CD4-positive, alpha-beta T cell treated with Interleukin-6 at 100 ng/mL for 8 hours (primary cell): ENCODE measurements at places on chromosomes 2 and 18.

- no peak for DNase-seq
These were observed 156.5 kb downstream of the PTGR3 start for GRCh38 chr18:75052475-75052874.

GRCh38 chr2:130368786-130369185 is 12.9 kb downstream of the PTPN18 start:
- DNase-seq = no peak

GRCh38 chr2:46854260-46854659 is 61.3 kb downstream of the MCFD2 start:
- DNase-seq = no peak

- no peak for DNase-seq
These were observed 566.8 kb downstream of the EPHA4 start for GRCh38 chr2:221005338-221005737.

- DNase-seq = no peak
These were observed 659.0 kb upstream of the CDH7 start for GRCh38 chr18:65091744-65092329.

GRCh38 chr2:2656115-2657011 is 325.3 kb upstream of the MYT1L start:
- DNase-seq = no peak

DNA sequence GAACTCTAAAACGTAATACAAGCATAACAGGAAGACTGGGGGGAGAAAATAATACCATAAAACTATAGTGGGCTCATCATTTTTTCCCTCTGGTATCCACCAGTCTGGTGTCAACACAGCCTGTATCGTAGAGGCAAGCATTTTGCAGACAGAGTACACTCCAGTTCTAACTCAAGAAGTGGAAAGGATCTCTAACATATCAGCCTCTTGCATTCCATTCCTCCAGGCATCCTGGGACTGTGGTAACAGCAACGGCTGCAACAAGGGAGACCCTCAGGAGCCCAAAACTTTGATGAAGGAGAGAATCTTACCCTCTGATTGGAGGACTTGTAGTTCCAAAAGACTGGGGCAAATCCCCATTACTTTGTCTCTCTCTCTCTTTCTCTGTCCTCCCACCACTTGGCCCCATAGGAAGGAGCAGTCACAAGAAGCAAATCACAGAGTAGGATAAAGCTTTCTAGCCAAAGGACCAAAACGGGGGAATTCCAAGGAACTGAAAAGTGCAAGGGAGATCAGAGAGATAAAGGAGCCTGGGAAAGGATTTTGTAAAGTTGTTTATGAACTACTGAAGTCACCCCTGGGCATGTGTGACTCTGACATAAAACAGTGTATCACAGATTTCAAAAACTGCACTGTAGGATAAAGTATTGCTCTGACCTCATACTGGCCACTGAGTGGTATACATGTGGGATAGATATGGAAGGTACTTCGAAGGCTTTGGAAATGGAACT is 11.9 kb downstream of the FRZB start:
- no peak for DNase-seq

DNA sequence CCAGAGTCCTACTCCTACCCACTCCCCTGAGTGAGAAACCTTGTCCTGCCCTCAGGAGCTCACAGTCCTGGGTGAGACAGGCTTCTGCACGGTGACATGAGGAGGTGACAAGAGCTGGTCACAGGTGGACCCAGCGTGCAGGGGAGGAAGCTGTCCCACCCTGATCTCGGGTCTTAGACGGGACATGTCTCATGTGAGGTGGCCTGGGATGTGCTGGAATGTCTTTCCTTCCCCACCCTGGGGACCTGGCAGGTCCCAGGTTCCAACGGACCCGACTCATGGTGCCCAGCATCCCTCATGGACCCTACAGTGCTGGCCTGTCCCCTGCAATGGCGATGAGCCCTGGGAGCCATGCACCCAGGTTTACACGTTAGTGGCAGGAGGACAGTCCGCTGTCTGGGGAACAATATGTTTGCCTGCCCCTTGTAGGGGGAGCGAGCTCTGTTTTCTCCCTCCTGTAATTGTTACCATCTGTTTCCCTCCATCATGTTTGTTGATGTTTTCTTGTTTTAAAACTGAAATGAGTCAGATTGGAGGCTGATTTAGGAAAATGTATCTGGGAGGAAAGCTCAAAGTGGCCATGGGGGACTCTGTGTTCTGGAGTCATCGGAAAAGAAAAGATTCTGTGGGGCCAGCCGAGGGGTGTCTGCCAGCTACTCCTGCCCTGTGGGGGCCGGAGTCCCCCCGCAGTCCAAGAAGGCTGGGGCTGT is 238.1 kb downstream of the KLHL29 start:
- no peak for DNase-seq

DNA sequence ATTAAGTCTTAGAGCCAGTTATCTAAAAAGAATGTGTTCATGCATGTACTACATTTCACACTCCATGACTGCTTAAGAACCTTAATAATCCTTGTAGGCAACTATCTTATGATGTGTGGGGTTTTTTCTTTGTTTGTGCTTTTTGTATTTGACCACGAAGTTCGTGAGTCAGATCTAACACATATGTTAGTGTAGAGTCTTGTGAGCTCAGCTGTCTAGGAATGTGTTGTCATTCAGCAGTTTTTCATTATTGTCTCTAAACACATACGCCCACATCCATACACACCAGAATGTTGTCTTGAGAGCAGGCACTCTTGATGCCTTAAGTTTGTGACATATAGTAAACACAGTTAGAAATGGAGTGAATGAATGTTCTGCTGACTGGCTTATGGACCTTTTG is 38.4 kb downstream of the CAB39 start:
- DNase-seq = peak; percentile 5

DNA sequence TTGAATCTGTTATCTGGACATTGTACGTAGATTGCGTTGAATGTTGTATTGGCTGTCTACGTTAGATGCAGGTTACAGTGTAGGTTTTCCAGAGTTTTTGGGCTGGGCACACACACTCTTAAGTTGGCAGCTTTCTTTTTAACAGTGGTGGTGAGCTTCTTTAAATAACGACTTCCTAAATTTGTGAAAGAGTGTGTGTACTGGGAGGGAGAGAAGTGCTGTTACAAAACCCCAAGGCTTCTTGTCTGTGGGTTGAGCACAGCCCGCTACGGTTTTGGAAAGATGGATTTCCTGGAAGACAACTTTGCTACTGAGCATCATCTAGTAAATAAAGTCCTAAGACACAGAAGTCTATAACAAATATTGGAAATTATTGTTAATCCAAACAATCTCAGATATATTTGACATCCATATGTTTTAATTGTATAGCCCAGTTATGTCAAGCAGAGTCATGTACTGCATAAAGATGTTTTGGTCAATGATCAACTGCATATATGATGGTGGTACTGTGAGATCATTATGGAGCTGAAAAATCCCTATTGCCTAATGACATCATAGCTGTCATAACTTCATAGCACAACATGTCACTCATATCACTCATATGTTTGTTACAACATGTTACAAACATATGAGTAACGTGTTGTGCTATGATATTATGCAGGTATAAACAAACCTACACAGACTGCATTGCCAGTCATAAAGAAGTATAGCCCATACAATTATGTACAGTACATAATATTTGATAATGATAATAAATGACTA is 7.9 kb upstream of the THUMPD2 start:
- no peak for DNase-seq

DNA sequence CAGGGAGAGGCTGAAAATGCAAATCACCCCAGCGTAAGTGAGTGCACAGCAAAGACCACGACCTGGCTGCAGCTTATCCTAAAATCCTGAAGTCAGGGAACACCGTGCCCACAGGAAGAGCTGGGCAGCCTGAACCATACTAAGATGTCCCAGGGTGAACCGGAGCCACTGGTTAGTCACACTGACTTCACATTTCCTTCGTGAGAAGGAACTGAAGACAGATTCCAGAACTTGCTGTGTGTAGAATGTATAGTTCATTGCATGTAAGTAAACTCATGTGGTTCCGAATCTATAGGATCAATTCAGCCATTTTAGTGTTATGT is 84.6 kb upstream of the NDUFV2 start:
- no peak for DNase-seq

DNA sequence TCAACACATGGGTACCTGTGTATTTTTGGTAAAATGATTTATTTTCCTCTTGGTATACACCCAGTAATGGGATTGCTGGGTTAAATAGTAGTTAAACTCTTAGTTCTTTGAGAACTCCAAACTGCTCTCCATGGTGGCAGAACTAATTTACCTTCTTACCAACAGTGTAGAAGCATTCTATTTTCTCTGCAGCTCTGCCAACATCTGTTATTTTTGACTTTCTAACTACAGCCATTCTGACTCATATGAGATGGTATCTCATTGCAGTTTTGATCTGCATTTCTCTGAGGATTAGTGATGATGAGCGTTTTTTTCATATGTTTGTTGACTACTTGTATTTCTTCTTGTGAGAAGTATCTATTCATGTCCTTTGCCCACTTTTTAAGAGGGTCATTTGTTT is 180.6 kb downstream of the FSIP2 start:
- no peak for DNase-seq

DNA sequence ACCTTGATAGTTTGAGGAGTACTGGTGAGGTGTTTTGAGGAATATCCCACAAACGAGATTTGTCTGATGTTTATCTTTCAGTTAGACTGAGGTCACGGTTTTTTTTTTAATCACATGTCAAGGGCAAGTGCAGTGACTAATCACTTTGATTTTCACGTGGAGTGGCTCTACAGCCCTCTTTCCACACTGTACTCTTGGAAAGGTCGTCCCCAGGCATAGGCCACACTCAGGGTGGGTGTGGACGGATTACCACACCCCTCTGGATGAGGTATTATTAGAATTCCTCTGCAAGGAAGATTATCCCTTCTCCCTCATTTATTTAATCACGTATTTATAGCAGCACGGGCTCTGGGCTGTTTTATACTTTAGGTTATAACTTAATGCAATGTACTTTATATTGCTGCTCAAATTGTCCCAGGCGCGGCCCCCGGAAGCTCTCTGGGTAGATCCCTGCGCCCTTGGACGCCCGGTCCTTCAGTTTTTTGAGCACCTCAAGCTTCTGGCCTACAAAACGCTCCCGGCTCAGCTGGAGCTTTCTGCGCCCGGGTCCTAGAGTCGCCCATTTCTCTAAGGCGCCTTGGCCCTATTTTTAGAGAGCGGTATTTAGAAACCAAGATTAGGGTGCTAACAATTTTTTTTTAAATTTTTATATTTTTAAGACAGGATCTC is 515 bp upstream of the PLEKHB2 start:
- DNase-seq = peak; percentile 60

DNA sequence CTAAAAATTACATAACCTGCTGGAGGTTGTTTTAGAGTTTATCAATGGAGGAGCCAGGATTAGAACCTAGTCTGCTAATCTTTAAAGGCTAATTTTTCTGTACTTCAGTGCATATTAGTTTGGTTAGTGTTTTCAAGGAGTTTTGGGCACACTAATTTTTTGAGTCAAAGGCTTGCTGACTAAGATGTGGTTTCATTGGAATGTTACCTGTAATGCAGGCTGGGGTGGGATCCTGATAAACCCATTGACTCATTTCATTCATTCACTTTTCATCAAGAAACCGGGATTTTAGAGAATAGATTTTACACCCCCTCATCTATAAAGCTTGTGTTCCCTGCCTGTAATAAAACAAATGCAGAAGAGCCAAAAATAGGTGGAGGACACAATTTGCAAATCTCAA is 91.9 kb upstream of the IL1R2 start:
- DNase-seq = no peak

GRCh38 chr2:3656762-3657721 is 958 bp upstream of the ALLC start:
- no peak for DNase-seq

GRCh38 chr2:106885971-106886915 is at the start of gene ST6GAL2:
Gene ST6GAL2 (minus strand): TSS chr2:106886167. CDS start chr2:106843977, 42,190 bp downstream.
- no peak for DNase-seq

DNA sequence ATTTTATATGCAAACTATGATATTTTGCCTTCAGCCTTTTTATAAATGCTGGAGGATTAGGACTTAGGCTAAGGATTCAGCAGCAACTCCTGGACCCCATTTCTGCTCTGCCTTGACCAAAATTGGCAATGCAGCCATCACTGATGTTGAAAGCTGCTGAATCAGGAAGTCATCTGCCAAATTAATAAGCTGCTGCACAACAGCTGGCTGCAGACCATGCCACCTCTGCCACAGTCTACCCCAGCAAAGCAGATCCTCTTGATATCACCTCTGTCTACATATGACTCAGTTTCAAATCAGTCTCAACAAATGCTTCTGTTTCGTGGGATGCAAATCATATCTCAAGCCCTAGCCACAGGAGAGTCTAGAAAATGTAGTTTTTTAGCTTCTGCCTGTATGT is 7.1 kb upstream of the SOS1 start:
- peak; percentile 74 for DNase-seq

GRCh38 chr2:161414042-161415033 is 1.8 kb upstream of the TBR1 start:
- no peak for DNase-seq

- DNase-seq = no peak
These were observed 68.5 kb downstream of the AGPS start for GRCh38 chr2:177460973-177461585.

DNA sequence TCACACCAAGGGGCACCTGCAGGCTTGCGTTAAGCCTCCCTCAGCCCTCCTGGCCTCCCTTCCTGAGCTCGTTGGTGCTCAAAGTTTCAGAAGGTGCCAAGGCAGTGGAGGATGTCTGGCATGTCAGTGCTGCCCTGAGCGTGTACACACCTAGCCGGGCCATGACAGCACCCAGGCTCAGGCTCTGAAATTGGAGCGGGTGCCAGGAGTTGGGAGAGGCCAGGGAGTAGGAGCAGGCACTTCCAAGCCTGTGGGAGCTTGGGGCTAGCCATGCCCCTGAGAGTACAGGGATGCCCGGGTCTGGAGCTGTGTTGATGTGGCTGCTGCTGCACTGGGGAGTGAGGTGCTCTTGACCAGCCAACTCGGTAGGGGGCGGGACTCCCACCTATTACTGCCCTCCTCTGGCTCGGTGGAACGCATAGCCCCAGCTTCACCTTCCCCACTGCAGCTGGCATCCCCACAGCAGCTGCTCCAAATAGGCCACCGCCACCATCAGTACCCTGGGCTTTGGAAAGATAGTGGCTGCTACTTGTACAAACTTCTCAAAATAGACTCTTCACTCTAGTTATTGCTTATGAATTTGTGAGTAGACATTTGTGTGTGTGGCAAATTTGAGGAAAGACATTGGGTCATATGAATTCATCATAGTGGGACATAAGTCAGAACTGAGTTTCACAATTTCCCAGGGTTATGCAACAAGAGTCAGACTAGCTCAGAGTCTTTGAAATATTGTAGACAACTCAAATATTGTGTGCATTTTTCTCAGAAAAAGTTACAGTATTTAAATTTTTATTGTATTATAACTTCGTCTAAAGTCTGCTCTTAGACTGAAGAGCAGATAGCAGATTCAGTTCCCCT is 6.8 kb upstream of the PCARE start:
- no peak for DNase-seq
